Adrenal gland (tissue), 19 donors: ENCODE measurements at places on chromosomes 5 and 9. TPM values are rescaled to one million over a fixed set of nuclear protein-coding genes. Genes with fewer than 3 reads are reported as not detected.

DNA sequence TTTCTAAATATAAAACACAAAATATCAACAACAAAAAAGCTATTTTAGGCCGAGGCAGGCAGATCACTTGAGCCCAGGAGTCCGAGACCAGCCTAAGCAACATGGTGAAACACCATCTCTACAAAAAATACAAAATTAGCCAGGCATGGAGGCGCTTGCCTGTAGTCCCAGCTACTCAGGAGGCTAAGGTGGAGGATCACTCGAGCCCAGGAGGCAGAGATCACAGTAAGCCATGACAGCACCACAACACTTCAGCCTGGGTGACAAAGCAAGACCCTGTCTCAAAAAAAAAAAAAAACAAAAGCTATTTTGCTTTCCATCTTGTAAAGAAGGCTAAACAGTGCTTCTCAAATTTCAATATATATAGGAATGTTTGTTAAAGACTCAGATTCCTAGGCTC lies 11.3 kb downstream of the C5orf15 start:
- no peak overlapping the region for H3K27ac ChIP-seq
- no peaks in the 10 kb centered on the region for H3K27me3 ChIP-seq
- no peak overlapping the region for H3K4me3 ChIP-seq
- DNase-seq = no peak
- H3K4me1 ChIP-seq = peaks cover 12% of the 10 kb centered on the region

GRCh38 chr9:95080961-95081647 lies 236.4 kb downstream of the FANCC start:
- H3K36me3 ChIP-seq = no peaks in the 10 kb centered on the region
- no peak overlapping the region for H3K27ac ChIP-seq
- H3K4me1 ChIP-seq = peaks cover 35% of the 10 kb centered on the region
- DNase-seq = no peak

- no peak overlapping the region for H3K27ac ChIP-seq
- H3K4me3 ChIP-seq = no peak overlapping the region
- DNase-seq = no peak
- H3K36me3 ChIP-seq = no peaks in the 10 kb centered on the region
These were observed 29.8 kb downstream of the BAAT start for GRCh38 chr9:101354765-101355708.

DNA sequence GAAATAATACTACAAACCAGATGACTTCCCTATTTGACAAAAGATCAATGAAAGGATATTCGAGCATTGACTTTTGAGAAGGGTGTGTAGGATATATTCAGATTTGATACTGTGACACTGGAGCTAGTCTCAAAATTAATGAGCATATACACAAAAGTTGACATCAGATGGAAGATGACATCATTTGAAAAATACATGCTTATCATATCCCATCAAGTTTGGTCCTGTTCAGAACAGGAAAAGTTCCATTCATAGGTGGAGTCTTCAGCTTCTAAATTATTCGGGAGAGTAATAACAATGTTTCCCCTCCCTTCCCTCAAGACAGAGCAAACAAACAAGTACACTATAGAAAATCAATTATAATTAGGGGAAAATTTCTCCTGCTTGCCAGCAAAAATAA lies 348.3 kb downstream of the NDUFS4 start:
- no peak overlapping the region for H3K4me3 ChIP-seq
- H3K27me3 ChIP-seq = no peaks in the 10 kb centered on the region
- H3K27ac ChIP-seq = no peak overlapping the region
- no peak for DNase-seq
- no peaks in the 10 kb centered on the region for H3K36me3 ChIP-seq
- H3K4me1 ChIP-seq = no peaks in the 10 kb centered on the region

- H3K27ac ChIP-seq = no peak overlapping the region
- DNase-seq = no peak
- H3K36me3 ChIP-seq = no peaks in the 10 kb centered on the region
- H3K27me3 ChIP-seq = no peaks in the 10 kb centered on the region
- H3K4me3 ChIP-seq = no peak overlapping the region
- peaks cover 10% of the 10 kb centered on the region for H3K4me1 ChIP-seq
These were observed 108.5 kb downstream of the MTREX start for GRCh38 chr5:55416306-55416705.

The NEUROG1 gene
- total RNA-seq = not detected

DNA sequence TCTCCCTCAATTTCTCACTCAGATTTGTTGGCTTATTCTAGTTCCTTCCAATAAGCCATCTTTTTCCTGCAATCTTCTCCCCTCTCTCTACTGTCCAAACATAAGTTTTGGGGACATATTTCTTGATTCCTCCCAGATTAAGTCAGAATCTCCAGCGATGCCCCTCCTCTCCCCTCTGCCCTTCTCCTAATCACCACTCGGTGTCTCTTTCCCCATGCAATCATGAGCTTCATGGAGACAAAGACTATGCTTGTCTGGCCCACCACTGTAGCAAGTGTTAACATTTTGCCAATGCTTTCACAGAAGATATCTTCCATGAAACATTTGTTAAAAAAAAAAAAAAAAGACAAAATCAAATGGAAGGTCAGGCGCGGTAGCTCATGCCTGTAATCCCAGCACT lies 42.4 kb downstream of the PDE6A start:
- H3K4me3 ChIP-seq = no peak overlapping the region
- no peaks in the 10 kb centered on the region for H3K27me3 ChIP-seq
- H3K4me1 ChIP-seq = peaks cover 8% of the 10 kb centered on the region

GRCh38 chr5:173922527-173922926 lies 34.4 kb downstream of the CPEB4 start:
- no peaks in the 10 kb centered on the region for H3K27me3 ChIP-seq
- H3K36me3 ChIP-seq = no peaks in the 10 kb centered on the region
- no peak overlapping the region for H3K4me3 ChIP-seq
- H3K4me1 ChIP-seq = peaks cover 97% of the 10 kb centered on the region
- DNase-seq = no peak

The SPINK4 gene
- 12.0 TPM for total RNA-seq

The MSMP gene
- total RNA-seq = not detected

DNA sequence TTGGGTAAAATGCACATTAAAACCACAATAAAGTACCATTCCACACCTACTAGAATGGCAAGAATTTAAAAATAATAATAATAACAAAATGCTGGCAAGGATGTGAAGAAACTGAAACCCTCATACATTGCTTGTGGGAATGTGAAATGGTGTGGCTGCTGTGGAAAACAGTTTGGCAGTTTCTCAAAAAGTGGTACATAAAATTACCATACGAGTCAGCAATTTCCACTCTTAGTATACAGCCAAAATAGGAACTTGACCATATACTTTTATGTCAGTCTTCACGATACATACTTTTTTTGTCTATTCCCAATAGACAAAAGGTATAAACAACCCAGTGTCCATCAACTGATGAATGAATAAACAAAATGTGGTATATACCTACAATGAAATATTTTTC lies 15.6 kb downstream of the FKBP15 start:
- no peaks in the 10 kb centered on the region for H3K4me1 ChIP-seq
- H3K27me3 ChIP-seq = no peaks in the 10 kb centered on the region
- no peak for DNase-seq
- H3K27ac ChIP-seq = no peak overlapping the region
- H3K4me3 ChIP-seq = no peak overlapping the region

GRCh38 chr5:11258001-11258400 lies 497.0 kb upstream of the DAP start:
- H3K36me3 ChIP-seq = no peaks in the 10 kb centered on the region
- no peak overlapping the region for H3K27ac ChIP-seq
- DNase-seq = no peak
- no peak overlapping the region for H3K4me3 ChIP-seq
- no peaks in the 10 kb centered on the region for H3K4me1 ChIP-seq

DNA sequence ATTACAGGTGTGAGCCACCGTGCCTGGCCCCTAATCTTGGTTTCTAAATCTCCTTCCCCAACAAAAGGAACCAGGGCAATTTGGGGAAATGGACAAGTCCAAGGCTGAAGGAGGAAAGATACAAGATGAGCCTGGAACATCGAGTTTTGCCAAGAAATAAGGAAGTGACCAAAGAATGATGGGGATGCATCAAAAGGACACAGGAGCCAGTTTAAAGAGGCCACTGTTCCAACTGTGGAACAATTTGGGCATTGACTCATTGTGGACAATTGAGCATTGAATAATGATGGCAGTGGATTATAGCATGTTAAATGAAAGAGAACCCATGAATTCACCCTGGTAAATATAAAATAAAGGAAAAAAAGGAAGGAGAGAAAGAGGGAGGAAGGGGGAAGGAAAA lies 47.5 kb downstream of the DUSP1 start:
- no peak overlapping the region for H3K27ac ChIP-seq
- H3K4me1 ChIP-seq = peaks cover 12% of the 10 kb centered on the region
- no peaks in the 10 kb centered on the region for H3K36me3 ChIP-seq
- no peak for DNase-seq
- no peaks in the 10 kb centered on the region for H3K27me3 ChIP-seq
- H3K4me3 ChIP-seq = no peak overlapping the region

DNA sequence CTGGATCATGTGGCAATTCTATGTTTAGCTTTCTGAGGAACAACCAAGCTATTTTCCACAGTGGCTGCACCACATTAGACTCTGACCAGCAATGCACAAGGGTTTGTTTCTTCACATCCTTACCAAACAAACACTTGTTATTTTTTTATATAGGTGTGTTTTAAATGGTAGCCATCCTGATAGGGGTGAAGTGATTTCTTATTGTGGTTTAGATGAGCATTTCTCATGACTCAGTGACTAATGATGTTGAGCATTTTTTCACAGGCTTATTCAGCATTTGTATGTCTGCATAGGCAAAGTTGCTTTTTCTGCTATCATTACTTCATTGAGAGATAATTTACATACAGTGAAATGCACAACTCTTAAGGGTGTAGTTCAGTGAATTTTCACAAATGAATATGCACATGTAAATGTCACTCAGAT lies 36.0 kb downstream of the ANKRD33B start:
- no peaks in the 10 kb centered on the region for H3K27me3 ChIP-seq
- no peak overlapping the region for H3K27ac ChIP-seq
- H3K4me1 ChIP-seq = no peaks in the 10 kb centered on the region

GRCh38 chr5:97998941-97999340 lies 774.5 kb upstream of the RGMB start:
- H3K27me3 ChIP-seq = no peaks in the 10 kb centered on the region
- H3K27ac ChIP-seq = no peak overlapping the region
- H3K36me3 ChIP-seq = no peaks in the 10 kb centered on the region
- no peaks in the 10 kb centered on the region for H3K4me1 ChIP-seq

DNA sequence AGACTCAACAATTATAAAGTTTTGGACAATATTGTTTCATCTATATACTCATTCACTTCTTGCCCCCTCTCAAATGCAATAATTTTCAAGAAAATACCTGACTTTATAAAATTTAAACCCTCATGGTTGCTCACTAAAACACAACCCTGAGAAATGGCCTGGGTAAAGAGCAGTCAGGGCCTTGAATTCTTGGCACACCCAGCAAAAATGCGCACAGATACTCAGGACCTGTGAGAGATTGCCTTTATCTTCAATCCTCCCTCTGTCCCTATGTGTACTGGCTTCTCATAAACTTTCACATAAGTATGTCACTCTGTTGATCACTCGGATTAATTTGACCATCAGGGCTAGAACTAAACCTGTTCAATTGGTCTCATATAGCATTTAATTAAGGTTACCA lies 12.8 kb upstream of the ACO1 start:
- H3K36me3 ChIP-seq = no peaks in the 10 kb centered on the region
- no peak overlapping the region for H3K27ac ChIP-seq
- no peaks in the 10 kb centered on the region for H3K27me3 ChIP-seq
- H3K4me3 ChIP-seq = no peak overlapping the region

The INSL4 gene
- not detected for total RNA-seq

- no peaks in the 10 kb centered on the region for H3K36me3 ChIP-seq
- H3K27ac ChIP-seq = no peak overlapping the region
- H3K27me3 ChIP-seq = no peaks in the 10 kb centered on the region
- H3K4me1 ChIP-seq = no peaks in the 10 kb centered on the region
These were observed 278.8 kb downstream of the PBX3 start for GRCh38 chr9:126025991-126026390.

The PTGES gene
- 2.4 TPM for total RNA-seq

GRCh38 chr5:19352120-19352519 lies 635.9 kb downstream of the CDH18 start:
- no peak overlapping the region for H3K4me3 ChIP-seq
- H3K36me3 ChIP-seq = no peaks in the 10 kb centered on the region
- no peak overlapping the region for H3K27ac ChIP-seq
- H3K4me1 ChIP-seq = no peaks in the 10 kb centered on the region
- DNase-seq = no peak

DNA sequence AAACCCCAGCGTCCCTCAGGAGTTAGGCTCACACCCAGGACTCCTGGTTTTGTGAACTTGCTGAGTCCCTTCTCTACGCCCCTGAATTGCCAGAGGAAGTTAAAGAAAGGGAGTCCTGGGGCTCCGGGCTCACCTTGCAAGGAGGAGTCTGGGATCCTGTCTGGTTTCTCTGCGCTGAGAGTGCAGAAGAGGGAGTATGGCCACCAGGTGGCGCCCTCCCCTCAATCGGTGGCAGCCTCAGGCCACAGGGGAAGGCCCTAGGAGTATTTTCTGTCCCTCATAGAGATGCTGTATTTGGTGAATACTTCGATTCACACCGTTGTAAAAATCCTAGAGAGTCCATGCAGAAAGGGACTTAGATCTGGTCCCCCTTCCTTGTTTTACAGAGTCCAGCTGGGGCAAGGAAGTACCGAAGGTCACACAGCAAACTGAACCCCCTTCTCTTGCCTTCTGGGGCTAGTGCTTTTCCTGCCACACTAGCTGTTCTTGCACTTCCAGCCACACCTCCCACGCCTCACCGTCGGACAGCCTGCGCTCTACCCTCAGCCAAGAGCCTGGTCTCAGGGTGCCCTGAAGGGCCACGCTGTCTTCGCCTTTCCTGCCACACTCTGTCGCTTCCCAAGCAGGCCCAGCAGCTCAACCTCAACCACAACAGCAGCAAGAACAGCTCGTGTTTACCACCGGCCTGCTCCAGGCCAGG lies 10.2 kb downstream of the HAND1 start:
- H3K27me3 ChIP-seq = peaks cover 31% of the 10 kb centered on the region
- H3K36me3 ChIP-seq = no peaks in the 10 kb centered on the region
- no peak overlapping the region for H3K27ac ChIP-seq

The F2R gene
- total RNA-seq = 47.8 TPM

The ANKRD18A gene
- total RNA-seq = not detected

GRCh38 chr5:138588013-138588788 lies 13.0 kb upstream of the HSPA9 start:
- H3K4me1 ChIP-seq = no peaks in the 10 kb centered on the region
- H3K36me3 ChIP-seq = no peaks in the 10 kb centered on the region
- H3K27me3 ChIP-seq = no peaks in the 10 kb centered on the region
- no peak for DNase-seq
- H3K4me3 ChIP-seq = no peak overlapping the region
- H3K27ac ChIP-seq = no peak overlapping the region

DNA sequence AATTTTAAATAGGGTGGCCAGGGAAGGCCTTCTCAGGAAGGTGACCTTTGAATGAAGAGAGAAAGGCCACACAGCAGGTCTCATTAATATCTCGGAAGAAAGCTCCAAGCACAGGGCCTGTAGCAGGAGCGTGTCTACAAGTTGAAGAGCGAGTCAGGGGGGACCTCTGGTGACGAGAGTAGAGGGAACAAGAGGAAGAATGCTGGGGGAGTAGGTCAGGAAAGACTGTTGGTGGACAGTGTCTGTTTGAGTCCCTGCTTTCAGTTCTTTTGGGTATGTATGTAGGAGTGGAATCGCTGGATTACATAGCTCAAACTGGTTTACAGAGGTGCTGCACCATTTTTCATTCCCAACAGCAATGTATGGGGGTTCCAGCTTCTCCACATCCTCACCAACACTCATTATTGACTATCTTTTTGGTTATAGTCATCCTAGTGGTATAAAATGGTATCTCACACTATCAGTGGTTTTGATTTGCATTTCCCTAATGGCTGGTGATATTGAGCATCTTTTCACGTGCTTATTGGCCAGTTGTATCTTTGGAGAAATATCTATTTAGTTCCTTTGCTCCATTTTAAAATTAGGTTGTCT lies 55.8 kb downstream of the NUP214 start:
- H3K27me3 ChIP-seq = no peaks in the 10 kb centered on the region
- no peaks in the 10 kb centered on the region for H3K36me3 ChIP-seq
- no peak for DNase-seq
- H3K4me1 ChIP-seq = no peaks in the 10 kb centered on the region
